ENCODE measurements at places on chromosomes 6 and 20.

DNA sequence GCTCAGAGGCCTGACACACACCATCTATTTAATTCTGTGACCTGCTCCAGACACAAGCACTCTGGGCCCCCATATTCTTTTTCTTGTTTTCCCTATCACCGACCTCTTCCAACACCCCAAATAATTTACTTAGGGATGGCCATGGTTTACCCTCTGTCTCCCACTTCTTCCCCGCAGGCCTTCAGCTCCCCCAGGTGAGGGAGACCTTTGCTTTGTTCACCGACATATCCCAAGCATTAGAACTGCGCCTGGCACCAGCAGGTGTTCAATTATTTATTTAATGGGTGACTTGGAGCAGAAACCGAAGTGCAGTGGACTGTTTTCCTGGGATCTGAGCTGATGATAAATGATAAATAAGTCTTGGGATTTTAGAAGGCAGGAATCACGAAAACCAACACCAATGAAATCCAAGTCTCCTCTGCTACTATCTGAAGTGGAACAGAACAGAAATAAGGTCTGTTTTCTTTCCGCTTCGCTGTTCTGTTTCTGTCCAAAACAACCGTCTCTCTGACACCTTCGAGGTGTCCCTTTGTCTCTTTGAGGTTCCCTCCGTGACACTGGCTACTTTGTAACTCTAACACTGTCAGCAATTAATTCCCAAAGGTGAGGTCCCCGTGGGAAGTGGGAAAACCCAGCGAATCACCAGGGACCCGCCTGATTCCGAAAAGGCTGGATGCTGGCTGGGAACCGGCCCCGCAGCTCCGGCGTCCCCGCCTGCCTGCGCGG is 1.1 kb upstream of the RIN2 start:
- DNase-seq = no peak

DNA sequence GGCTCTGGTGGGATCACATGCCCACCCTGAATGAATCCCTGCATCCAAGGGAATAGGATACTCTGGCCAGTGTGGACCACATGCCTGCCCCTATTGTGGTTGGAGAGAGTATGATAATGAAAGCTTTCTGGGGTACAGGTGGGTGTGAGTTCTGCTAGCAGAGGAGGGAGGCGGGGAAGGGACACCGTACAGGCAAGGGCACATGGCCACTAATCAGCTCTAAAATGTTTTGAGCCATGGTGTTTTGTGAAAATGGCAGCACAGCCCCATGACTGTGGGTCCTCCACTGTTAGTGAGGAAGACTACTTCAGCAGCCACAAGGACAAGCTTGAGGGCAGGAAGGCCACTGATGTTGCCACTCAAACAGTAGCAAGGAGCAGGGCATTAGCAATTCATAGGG is 11.9 kb upstream of the DHX35 start:
- no peak for DNase-seq

DNA sequence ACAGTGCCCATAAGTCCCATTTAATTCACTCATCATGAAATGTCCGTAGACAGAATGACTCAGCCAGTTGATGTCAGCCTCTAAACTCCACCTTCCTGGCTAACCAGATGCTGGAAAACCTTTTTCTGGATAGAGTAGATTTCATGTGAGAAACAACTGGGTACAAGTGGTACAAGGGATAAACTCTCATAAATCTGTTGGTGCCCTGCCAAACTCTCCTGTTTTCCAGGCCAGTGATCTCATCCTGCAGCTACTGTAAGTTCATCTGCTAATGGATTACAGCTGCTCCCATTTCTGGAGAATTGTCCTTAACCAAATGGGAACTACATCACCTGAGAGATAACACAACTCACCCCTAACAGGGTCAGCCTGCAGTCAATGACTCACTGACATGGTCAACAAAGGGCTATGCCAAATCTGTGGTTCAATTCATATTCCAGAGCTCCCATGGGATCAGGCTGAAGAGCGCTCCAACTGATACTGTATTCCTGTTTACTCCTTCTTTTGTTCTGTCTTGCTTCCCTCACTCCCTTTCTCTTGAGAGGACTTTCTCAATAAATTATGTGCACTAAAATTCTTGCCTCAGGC is 210.1 kb upstream of the HDDC2 start:
- no peak for DNase-seq

DNA sequence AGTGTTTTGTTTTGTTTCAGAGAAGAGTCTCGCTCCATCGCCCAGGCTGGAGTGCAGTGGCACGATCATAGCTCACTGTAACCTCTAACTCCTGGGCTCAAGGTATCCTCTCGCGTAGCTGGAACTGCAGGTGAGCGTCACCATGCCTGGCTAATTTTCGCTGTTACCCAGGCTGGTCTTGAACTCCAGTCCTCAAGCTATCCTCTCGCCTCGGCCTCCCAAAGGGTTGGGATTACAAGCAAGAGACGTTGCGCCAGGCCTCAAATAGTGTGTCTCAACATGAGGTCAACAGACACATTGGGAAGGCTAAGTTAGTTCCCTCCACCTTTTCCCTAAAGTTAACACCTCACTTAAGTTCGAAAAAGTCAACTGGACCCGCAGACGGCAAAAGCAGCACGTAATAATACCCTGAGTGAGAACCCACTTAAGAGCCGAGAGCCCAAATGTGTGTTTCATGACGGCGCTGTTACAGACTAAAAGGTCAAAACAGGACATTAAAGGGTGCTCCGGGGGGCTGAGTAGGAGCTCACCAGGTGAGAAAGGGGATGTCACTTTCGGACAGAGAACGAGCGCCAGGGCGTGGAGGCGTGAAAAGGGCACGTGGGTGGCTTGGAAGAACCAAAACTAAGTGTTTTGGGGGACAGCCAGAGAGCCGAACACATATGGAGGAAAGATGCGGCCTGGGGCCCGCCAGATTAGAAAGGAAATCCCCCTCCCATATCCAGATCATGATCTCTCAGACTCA is 499 bp downstream of the TTI1 start:
- DNase-seq = no peak
